ENCODE measurements at places on chromosomes 11 and 22. TPM values are rescaled to one million over a fixed set of nuclear protein-coding genes. Genes with fewer than 3 reads are reported as not detected.
A peak's percentile ranks its signal among the peaks of the same experiment; 100 is the strongest.

GRCh38 chr11:22749536-22749935 is 80.1 kb downstream of the SVIP start:
- H3K36me3 ChIP-seq = no peaks in the 10 kb centered on the region
- no peak for DNase-seq
- H3K27me3 ChIP-seq = no peaks in the 10 kb centered on the region
- H3K27ac ChIP-seq = no peak overlapping the region

- no peak overlapping the region for H3K4me3 ChIP-seq
- H3K27ac ChIP-seq = no peak overlapping the region
- no peaks in the 10 kb centered on the region for H3K36me3 ChIP-seq
- no peak for DNase-seq
- no peaks in the 10 kb centered on the region for H3K27me3 ChIP-seq
These were observed 30.6 kb downstream of the CYB5R2 start for GRCh38 chr11:7642747-7643146.

GRCh38 chr11:120658071-120658423 is 146.5 kb downstream of the GRIK4 start:
- H3K4me3 ChIP-seq = no peak overlapping the region
- no peak for DNase-seq
- H3K36me3 ChIP-seq = no peaks in the 10 kb centered on the region
- no peaks in the 10 kb centered on the region for H3K27me3 ChIP-seq
- H3K27ac ChIP-seq = no peak overlapping the region

The CCDC116 gene
- 0.28 TPM for polyA plus RNA-seq

- no peak overlapping the region for H3K4me3 ChIP-seq
- no peaks in the 10 kb centered on the region for H3K4me1 ChIP-seq
- no peaks in the 10 kb centered on the region for H3K36me3 ChIP-seq
- no peak overlapping the region for H3K27ac ChIP-seq
- H3K27me3 ChIP-seq = 0 out of 2 replicates have a peak, but pooled peaks cover 7% of the 10 kb centered on the region
- DNase-seq = no peak
These were observed 16.1 kb downstream of the MFNG start for GRCh38 chr22:37470087-37470445.

DNA sequence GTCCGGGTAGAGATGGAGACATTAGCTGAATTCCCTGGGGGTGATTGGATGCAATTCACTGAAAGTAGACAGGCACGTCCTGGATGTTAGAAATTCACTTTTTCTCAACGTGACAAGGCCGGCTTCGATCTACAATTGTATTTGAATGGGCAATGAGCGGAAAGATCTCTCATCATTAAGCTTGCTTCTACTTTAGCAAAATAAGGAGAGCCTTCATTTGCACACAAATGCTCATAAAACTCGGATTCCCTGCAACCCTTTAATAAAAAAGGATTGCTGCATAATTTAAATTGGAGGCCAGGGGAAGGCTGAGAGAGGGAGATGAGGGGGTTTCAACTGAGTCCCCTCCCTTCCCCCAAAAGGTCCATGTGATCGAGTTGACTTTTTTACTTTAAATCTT is 10.6 kb upstream of the PAX6 start:
- no peaks in the 10 kb centered on the region for H3K36me3 ChIP-seq
- H3K27ac ChIP-seq = no peak overlapping the region

The TMEM191B gene
- 2.4 TPM for polyA plus RNA-seq

The TMEM45B gene
- polyA plus RNA-seq = not detected

The FERMT3 gene
- 1.2 TPM for polyA plus RNA-seq

The SOX6 gene
- 0.03 TPM for polyA plus RNA-seq

GRCh38 chr11:77332259-77332658 is 30.8 kb upstream of the GDPD4 start:
- no peaks in the 10 kb centered on the region for H3K36me3 ChIP-seq
- no peak for DNase-seq
- H3K4me3 ChIP-seq = no peak overlapping the region

GRCh38 chr22:35505399-35506258 is 35.0 kb upstream of the RASD2 start:
- H3K27me3 ChIP-seq = no peaks in the 10 kb centered on the region
- no peak for DNase-seq
- H3K4me1 ChIP-seq = no peaks in the 10 kb centered on the region
- no peak overlapping the region for H3K4me3 ChIP-seq

DNA sequence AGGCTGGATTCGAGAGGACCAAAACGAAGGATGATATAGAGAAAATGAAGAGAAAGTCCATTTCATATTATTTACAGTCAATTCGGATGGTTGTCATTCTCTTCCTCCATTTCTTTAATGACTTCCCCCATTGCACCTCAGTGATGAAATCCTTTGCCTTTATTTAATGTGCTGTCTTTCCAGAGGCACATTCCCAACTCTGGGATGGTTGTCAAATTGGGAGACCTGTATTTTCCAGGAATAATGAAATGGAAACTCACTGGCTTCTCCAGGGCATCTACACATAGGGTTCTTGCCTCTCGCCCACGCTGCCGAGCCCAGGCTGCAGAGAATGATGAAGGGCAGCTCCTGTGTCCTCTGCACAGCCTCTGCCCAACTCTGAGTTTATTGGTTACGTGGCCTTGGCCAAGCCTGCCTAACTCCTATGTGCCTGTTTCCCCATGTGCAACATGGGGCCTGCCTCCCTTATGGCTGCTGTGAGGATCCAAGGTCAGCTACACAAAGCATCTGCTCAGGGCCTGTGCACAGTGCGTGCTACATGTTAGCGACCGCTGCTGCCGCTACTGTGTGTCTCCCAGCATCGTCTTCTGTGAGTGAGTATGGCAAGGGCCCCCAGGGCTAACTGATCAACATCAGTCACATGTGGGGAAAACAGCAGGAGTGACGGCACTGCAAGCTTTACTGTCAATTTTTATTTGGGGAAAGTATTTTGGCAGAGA is 81.5 kb upstream of the BID start:
- 0 out of 2 replicates have a peak overlapping the region, but pooled peaks have one; percentile 25 for H3K27ac ChIP-seq
- H3K4me1 ChIP-seq = peaks cover 15% of the 10 kb centered on the region

The WNT7B gene
- 0.13 TPM for polyA plus RNA-seq

The MYOD1 gene
- not detected for polyA plus RNA-seq

The CHRNA10 gene
- 1.1 TPM for polyA plus RNA-seq

GRCh38 chr11:46676436-46677158 is 23.8 kb downstream of the ARHGAP1 start:
- no peaks in the 10 kb centered on the region for H3K4me1 ChIP-seq
- H3K36me3 ChIP-seq = peaks cover 64% of the 10 kb centered on the region
- no peak for DNase-seq

DNA sequence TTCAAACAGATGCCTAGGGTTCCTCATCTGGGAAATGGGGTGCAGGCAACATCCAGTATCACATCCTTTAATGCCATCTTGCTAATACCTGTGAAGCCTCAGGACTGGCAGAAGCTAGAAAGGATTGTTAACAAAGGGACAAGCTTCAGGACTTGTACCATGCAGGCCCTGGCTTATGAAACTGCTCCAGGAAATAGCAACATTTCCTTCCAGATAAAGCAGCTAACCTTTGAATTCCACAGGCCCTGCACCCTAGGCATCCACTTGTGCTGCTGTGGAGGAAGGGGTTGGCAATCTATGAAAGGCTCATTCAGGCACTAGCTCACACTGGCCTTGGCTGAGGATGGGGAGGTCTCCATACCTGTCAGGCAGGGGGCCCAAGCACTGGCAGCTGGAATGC is 87.2 kb downstream of the BTBD10 start:
- H3K36me3 ChIP-seq = peaks cover 35% of the 10 kb centered on the region
- no peaks in the 10 kb centered on the region for H3K27me3 ChIP-seq

GRCh38 chr22:38069372-38070249 is 12.4 kb downstream of the PICK1 start:
- H3K27ac ChIP-seq = no peak overlapping the region
- H3K36me3 ChIP-seq = no peaks in the 10 kb centered on the region
- no peaks in the 10 kb centered on the region for H3K27me3 ChIP-seq
- H3K4me3 ChIP-seq = no peak overlapping the region
- DNase-seq = peak; percentile 55
- no peaks in the 10 kb centered on the region for H3K4me1 ChIP-seq

- no peaks in the 10 kb centered on the region for H3K27me3 ChIP-seq
- H3K36me3 ChIP-seq = no peaks in the 10 kb centered on the region
- H3K27ac ChIP-seq = peak overlapping the region; percentile 28
- peak; percentile 41 for DNase-seq
- H3K4me1 ChIP-seq = peaks cover 26% of the 10 kb centered on the region
These were observed 1272.8 kb downstream of the LRRC4C start for GRCh38 chr11:40186437-40187263.

GRCh38 chr11:16976379-16976778 is 37.8 kb downstream of the PLEKHA7 start:
- H3K36me3 ChIP-seq = no peaks in the 10 kb centered on the region
- H3K4me3 ChIP-seq = no peak overlapping the region
- H3K27me3 ChIP-seq = no peaks in the 10 kb centered on the region
- no peak overlapping the region for H3K27ac ChIP-seq

Data from SK-N-SH (cell line).